ENCODE measurements at places on chromosomes 6 and 20.

DNA sequence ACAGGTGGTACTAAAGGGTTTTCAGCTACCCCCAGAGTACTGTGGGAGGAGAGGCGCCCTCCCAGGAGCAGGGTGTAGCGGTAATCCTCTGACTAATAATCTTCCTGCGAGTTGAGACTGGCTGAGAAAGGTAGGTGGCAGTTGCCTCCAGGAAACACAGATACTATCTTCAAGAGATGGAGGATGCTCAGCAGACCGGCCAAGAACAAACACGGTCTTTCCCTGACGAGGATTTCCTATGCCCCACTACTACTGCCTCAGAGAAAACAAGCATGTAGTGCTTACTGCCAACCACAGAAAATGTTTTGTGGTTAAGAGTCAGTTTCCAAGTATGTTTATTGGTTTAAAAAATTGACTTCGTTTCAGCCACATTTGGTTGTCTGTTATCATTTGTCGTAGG lies 26.8 kb downstream of the C6orf89 start:
- DNase-seq, result no peak

DNA sequence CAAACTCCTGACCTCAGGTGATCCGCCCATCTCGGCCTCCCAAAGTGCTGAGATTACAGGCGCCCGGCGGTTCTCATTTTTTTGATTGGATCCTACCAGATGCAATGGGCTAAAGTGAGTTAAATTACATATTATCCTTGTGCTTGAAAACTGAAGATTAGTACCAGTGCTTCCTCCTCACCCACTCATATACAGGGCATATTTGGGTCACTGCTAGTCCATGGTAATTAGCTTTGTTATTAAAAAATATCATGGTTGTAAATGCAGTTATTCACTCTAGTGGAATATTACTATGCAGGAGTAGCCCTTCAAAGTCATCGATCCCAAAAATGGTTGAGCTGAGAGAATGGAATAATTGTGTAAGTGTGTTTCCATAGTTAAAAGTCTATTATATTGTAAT lies 26.5 kb downstream of the ZNF292 start:
- DNase-seq, result no peak

DNA sequence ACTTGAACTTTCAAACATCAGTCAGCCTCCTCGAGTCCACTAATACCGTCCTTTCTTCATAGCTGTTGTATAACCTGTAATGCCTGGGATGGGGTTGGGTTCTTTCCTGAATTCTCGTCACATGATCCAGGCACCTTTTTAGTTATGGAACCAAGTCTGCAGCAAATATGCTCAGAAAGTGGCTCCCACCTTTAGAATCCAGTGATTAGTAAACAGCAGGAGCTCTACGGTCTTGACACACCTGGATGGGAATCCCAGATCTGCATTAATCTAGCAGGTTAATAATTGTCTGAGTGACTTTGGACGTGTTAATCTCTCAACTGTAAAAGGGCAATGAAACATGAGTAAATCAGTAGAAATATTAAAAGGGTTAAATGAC lies 729 bp upstream of the ZHX3 start:
- DNase-seq, result no peak

GRCh38 chr6:143522039-143522600 lies 10.6 kb upstream of the FUCA2 start:
- no peak for DNase-seq

- DNase-seq, result no peak
Observed at GRCh38 chr6:88472851-88473525, 306.8 kb upstream of the CNR1 start.

GRCh38 chr6:28167926-28168325 lies 26.2 kb downstream of the ZKSCAN8 start:
- DNase-seq, result no peak

- no peak for DNase-seq
Observed at GRCh38 chr6:10201606-10202510, 213.0 kb downstream of the TFAP2A start.

Data from endothelial cell of umbilical vein (primary cell).